Tibial nerve (tissue), 4 donors: ENCODE measurements at places on chromosomes 1 and 21. TPM values are rescaled to one million over a fixed set of nuclear protein-coding genes. Genes with fewer than 3 reads are reported as not detected.
A peak's percentile ranks its signal among the peaks of the same experiment; 100 is the strongest.

- no peak overlapping the region for H3K27ac ChIP-seq
- no peaks in the 10 kb centered on the region for H3K4me1 ChIP-seq
- H3K4me3 ChIP-seq = no peak overlapping the region
- DNase-seq = no peak
- no peaks in the 10 kb centered on the region for H3K27me3 ChIP-seq
- no peaks in the 10 kb centered on the region for H3K36me3 ChIP-seq
These were observed 228.9 kb upstream of the ADGRL4 start for GRCh38 chr1:79235301-79236002.

GRCh38 chr1:156053768-156054499, at the start of gene UBQLN4:
TSS of gene UBQLN4 (minus strand) at chr1:156053798. CDS start at chr1:156053701, 97 bp downstream.
- H3K36me3 ChIP-seq = peaks cover 50% of the 10 kb centered on the region
- H3K4me3 ChIP-seq = peak within 1 kb of the TSS; percentile 95
- DNase-seq = peak; percentile 72
- H3K4me1 ChIP-seq = no peaks in the 10 kb centered on the region
- H3K27ac ChIP-seq = peak within 1 kb of the TSS; percentile 86
- H3K27me3 ChIP-seq = no peaks in the 10 kb centered on the region

- no peak overlapping the region for H3K4me3 ChIP-seq
- H3K4me1 ChIP-seq = no peaks in the 10 kb centered on the region
- H3K27me3 ChIP-seq = no peaks in the 10 kb centered on the region
- H3K27ac ChIP-seq = no peak overlapping the region
These were observed 139.2 kb downstream of the HLX start for GRCh38 chr1:221018414-221018813.

IFNLR1 gene
- not detected for total RNA-seq

GADD45A gene
- total RNA-seq = 78.6 TPM

DNA sequence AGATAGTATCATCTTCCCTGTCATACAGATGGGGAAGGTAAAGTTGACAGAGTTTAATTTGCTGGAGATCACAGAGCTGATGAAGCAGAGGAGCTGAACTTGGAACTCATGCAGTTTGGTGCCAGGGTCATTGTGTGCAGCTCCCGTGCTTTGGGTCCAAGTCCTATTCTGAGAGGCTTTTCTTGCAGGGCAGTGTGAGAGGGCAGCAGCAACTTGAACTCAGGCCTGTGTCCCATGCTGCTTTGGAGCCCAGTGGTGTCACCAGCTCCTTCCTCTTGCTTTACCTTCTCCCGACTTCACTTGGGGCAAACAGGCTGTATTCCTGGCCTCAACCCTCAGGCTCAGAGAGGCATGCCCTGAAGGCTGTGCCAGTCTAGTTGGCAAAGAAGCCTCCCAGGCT, 24.7 kb downstream of the INAVA start:
- H3K4me3 ChIP-seq = no peak overlapping the region
- DNase-seq = no peak
- H3K27me3 ChIP-seq = no peaks in the 10 kb centered on the region
- no peaks in the 10 kb centered on the region for H3K36me3 ChIP-seq
- H3K27ac ChIP-seq = no peak overlapping the region
